GM10248 (cell line): ENCODE measurements at places on chromosomes 1 and 21.

DNA sequence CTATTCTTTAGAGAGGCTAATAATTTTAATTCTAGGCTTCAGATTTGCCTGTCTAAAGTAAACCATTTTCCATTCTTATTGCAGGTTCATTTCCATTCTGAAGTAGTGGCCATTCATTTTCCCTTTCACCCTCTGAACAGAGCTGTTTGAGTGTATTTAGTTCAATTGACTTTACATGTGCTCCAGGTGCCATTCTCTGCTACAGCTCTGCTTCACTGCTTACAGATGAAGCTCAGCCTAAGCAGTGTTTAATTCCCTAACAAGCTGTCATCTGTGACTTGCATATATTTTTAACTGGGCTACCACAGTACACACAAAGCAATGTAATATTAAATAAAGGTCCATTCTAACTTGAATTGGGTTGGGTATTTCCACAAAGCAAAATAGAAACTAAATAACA, 1031.6 kb downstream of the KCNT2 start:
- no peak for DNase-seq

DNA sequence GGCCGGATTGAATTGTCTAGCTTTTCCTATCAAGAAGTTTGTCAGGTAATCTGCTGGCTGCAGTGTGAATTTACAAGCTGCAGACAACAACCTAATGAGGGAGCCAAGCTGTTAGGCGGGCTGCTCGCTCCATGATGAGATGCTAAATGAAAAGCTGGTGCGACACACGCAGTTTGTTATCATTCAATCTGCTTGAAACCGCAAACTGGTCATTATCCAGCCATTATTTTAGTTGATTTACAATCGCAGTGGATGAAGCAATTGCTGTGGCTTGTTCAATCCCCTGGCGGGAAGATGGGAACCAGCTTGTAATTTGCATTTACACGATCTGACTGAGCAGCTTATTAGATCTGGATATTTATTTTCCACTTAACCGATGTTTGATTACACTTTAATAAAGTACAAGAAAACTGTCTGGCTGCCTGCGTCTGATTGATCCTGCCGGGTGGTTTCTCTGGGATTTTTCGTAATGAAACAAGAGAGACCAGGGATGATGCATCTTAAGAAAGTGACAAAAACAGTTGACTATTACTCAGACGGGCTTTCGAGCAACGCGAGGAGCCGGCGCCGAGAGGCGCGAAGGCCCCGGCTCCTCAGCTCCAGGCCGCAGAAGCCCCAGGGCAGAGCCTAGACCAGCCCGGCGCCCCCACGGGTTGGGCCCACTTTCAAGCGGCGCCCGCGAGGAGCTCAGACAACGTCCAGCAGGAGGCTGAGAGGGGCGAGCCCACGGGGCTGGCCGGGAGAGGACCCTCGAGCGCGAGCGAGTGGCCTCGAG, 118.0 kb upstream of the BARHL2 start:
- DNase-seq = no peak

DNA sequence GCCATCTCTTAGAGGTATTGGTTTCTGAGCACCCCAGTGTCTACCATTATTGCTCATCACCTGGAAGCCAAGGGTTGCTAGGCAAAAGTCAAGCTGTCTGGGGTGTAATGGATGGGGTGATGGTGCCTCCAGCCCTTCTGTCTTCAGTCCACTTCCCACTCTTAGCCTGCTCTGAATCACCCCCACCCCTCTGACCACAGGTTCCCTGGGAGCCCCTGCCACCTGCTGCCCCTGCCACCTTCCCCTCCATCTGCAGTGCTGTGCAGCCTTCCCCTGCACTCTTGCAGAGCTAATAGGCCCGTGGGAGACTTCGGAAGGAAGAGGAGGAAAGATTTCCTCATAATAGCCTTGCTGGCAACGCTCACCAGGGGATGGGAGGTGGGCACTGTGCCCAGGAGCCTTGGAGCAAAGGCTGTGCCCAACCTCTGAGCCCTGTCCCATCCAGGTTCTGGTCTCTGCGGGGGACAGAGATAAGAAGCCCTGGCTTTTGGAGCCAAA, 35.5 kb downstream of the CAPN2 start:
- no peak for DNase-seq

- no peak for DNase-seq
Measured at GRCh38 chr1:213065800-213066199, 14.8 kb downstream of the RPS6KC1 start.

DNA sequence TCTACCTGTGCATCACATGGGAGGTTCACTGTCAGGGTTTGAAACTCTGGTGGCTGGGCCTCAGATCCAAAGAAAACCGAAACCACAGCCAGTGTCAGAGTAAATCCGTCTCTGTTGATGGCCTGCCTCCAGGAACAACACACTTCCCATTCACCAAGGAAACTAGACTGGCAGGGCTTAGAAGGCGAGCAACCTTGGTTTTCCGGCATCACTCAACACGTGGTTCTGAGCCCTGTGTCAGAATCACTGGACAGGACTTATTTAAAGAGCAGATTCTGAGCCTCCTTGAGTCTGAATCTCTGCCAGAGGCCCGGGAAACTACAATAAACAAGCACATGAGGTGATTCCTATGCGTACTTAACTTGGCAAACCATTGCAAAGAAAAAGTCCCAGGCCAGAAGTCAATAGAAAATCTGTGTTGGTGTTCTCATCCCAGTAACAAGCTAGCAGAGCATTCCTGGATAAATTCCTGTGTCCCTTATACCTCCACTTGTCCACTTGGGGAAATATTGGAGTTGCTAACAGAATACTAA, 70.0 kb downstream of the KCTD3 start:
- no peak for DNase-seq

GRCh38 chr1:6271006-6271405, 10.1 kb upstream of the GPR153 start:
- no peak for DNase-seq

- DNase-seq = no peak
Measured at GRCh38 chr1:83318366-83318765, 680.6 kb downstream of the TTLL7 start.

GRCh38 chr1:166692346-166692745, 146.9 kb upstream of the POGK start:
- DNase-seq = no peak

DNA sequence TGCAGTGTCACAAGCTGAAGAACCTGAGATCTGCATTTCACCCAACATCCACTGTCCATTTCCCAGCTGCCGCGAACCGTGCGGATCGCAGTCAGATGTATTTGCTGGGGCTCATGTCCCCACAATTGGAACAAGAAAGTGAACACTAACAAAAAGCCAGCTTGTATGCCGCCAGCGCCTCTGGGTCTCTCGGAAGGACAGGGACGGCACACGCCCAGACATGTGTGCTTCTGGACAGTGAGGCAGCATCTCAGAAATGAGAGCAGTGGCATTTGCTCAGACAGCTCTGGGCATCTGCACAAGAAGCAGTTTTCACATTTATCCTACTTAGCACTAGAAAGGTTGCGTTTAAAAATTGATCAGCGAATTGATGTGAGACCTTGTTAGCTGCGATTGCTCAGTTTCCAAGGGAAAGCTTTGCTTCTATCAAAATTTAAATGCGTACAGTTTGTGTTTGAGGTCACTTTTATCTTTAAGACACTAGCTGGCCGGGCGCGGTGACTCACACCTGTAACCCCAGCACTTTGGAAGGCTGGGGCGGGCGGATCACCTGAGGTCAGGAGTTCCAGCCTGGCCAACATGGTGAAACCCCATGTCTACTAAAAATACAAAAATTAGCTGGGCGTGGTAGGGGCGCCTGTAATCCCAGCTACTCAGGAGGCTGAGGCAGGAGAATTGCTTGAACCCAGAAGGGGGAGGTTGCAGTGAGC, 28.7 kb downstream of the KCNAB2 start:
- no peak for DNase-seq

DNA sequence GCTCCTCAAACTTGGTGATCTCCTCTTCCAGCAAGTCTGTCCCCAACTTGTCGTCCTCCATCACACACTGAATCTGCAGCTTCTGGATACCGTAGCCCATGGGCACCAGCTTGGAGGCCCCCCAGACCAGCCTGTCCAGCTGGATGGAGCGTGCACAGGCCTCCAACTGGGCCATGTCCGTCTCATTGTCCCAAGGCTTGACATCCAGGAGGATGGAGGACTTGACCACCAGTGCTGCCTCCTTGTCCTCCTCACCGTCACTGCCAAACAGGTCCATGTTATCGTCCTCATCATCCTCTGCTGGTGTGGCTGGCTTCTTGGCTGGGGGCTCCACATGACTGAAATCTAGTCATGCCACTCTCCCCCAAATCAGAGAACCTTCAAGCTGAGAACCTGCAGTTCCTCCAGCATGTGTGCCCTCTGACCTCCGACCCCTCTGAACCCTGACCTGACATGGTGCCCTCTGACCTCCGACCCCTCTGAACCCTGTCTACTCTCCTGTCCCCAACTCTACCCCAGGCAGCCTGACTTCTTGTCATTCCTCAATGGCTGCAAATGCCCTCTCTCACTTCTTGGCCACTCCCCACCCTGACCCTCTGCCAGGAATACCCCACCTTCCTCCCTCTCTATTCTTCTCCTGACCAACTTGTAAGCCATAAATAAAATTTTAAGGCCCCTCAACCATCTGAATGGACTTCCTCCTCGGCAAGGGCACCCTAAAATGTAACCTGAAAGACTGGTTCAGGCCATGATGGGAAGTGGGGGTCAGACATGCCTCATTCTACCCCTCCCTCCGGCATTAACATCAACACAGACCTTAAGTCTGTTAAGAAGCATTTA, 275.7 kb upstream of the C1orf174 start:
- DNase-seq = no peak
